ENCODE measurements at places on chromosomes 7 and 10.
A peak's percentile ranks its signal among the peaks of the same experiment; 100 is the strongest.

- DNase-seq, result peak; percentile 46
Observed at GRCh38 chr10:6445671-6446316, 134.3 kb downstream of the PRKCQ start.

DNA sequence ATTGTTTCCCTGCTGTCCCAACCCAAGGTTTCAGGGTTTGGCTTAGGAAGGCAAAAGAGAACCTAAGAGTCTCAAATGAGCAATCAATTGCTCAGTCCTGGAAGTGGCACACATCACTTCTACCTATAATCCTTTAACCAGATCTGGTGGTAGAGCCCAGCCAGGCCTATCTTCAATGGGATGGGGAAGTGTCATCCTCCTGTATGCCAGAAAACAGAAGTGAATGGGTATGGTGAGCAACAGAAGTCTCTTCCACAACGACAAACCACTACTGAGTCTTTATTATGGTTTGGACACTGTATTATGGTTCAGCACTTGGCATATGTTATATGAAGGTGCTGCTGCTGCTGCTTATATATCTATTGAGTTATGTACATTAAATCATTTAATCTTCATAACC is 3.0 kb upstream of the AKR1B1 start:
- no peak for DNase-seq

- no peak for DNase-seq
Observed at GRCh38 chr7:45451342-45452035, 122.7 kb upstream of the ADCY1 start.

DNA sequence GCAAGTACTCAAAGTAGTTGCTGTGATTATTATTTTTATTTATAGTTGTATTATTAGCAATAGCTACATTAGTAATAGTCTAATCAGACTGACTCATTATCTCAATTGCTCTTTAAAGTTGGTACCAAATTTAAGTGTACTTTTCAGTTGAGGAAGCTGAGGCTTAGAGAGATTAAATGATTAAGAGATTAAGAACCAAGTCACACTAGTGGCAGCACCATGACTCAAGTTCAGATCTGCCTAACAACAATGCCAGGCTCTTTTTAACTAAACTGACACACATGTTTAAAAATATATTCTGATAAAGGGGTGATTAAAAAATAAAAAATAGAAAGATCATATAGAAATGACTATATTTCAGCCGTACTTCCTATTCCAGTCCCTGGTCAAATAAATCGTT is 42.0 kb downstream of the FZD1 start:
- DNase-seq, result no peak

- no peak for DNase-seq
Observed at GRCh38 chr7:117069379-117069778, 116.1 kb downstream of the ST7 start.

DNA sequence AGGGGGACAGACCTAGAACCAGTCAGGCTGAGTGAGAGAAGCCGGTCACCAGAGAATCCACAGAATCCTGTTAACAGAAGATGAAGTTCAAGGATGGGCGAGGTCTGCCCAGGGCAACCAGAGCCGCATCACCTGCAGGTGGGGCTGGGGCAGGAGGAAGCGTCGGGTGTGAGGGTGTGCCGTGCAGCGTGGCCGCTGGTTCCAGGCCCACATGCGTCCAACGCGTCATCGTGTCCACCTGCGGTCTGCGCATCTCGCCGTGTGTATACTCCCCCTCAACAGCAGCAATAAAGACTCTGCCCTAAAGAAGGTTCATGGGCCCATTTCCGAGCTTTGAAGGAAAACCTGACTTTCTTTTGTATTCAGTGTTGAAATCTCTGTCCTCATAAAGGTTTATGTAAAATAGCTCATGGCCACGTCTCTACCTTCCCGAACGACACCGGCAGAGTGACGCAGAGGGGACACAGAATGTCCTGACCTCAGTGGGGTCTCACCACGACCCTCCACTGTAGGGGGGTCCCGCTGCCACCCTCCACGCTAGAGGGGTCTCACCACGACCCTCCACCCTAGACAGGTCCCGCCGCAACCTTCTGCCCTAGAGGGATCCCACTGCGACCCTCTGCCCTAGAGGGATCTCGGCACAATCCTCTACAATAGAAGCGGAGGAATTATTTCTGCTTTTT is 446.9 kb downstream of the PTPRN2 start:
- no peak for DNase-seq

GRCh38 chr10:17216217-17216900 is 11.7 kb upstream of the VIM start:
- DNase-seq, result no peak

DNA sequence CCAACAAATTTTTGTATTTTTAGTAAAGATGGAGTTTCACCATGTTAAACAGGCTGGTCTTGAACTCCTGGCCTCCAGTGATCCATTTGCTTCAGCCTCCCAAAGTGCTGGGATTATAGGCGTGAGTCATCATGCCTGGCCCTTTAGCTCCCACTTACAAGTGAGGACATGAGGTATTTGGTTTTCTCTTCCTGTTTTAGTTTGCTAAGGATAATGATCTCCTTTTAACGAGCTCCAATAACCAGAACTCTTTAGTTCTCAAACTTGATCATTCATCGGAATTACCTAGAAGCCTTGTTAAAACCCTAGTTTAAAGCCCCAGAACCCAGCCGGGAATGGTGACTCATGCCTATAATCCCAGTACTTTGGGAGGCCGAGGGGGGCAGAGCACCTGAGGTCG is 481.4 kb downstream of the TYW1 start:
- DNase-seq, result no peak

DNA sequence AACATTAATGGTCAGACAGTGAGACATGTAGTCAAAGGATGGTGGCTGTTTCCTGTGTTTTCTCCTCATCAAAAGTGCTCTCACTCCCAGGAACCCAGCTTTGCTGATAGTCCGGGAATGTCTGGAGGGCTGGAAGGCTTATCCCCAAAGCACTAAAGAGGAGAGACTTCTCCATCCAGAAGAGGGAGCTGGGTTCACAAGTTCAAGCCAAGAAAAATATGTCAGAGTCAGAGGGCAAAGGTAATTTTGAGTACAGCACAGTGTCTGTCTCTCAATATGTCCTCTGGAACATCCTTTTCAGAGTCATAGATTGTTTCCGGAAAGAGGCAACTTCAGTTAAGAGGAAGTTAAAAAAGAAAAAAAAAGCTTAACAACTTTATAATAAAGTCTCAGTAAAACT is 281.5 kb upstream of the PHYHIPL start:
- no peak for DNase-seq

- DNase-seq, result no peak
Observed at GRCh38 chr7:2524808-2525657, 5.5 kb downstream of the LFNG start.

DNA sequence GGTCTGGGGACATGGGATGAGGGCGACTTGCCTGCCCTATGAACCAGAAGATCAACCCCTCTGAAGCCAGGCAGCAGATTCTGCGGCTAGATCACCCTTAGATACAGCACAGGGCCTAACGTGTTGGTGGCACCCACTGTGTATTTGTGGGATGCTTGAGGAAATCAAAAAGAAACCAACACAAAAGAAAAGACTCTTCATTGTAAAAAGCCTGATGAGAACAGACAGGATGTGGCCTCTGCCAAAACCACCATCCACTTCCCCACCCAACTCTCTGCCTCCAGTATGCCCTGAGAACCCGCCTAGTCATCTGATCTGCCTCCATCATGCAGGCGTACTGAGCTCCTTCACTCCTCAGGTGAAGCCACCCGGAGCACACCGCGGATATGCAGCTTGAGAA is 97.2 kb upstream of the INSYN2A start:
- no peak for DNase-seq

DNA sequence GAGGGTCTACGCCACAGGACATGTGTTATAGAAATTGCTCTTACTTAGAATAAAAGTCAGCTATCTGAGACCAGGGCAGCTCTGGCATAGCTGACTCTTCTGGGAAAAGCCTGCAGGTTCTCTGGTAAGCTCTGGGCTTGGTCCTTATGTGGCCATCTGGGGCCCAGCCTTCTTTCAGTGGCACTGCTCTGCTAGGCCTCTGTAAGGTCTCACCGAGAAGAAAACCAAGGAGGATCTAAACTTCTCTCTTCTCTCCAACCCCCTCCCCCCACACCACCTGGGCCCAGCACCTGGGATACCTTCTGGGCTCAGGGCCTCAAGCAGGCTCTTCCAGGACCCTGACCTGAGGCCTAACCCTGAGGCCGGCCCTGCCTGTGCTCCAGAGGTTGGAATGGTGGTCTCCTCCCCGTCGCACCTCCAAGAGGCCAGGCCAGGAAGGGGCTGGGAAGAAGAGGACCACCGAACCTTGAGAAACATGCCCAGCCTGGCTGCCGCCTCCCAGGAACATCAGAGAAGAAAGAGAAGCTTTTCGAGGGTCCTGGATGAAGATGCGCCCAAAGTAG is 323.6 kb downstream of the GFRA1 start:
- DNase-seq, result no peak

GRCh38 chr10:119651514-119652360 is 557 bp downstream of the BAG3 start:
- no peak for DNase-seq

- DNase-seq, result peak; percentile 96
Observed at GRCh38 chr10:72048450-72049124, 39.8 kb downstream of the SPOCK2 start.

- DNase-seq, result no peak
Observed at GRCh38 chr10:3853547-3854303, 68.7 kb upstream of the KLF6 start.

DNA sequence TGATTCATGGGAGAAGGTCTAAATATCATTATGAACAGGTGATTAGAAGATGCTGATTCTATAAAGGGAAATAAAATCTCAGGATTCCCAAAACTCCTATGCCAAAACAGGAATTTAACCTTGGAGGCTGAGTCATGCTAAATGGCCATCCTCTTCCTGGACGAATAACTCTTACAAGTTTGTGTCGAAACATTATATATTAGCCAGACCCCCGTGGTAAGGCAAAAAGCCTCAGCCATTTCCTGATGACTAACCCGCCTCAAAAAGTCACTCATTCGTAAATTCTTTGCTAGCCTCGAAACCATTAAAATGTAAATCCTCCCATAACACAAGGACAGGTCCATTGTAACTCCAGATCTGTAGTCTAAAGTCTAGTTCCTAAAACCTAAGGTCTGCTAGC is 32.0 kb downstream of the CUL2 start:
- DNase-seq, result no peak

DNA sequence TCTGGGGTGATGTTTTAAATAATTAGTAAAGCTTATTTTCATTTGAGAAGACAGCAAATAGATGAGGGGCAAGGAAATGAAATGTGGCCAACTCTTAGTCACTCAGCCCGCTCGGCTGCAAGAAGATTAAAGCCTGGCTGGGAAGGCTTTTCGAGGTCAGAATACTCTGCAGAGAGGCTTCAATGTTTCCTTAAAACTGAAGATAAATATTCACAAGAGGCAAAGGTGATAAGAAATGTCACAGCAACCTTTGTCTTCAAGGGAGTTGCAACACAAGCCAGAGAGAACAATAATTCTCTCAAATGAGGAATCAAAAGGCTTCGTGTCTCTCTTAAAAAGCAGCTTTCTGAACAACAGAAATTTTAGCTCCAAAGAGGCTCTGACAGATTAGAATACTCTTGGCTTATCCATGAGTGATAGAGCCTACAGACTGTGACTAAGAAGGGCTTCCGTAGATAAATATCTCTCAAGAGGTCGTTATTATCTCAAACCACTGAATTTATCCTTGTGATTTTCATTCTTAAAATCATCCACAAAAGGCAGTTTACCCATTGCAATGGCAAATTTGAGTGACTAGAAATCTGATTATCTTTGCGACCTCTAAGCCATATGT is 92.5 kb downstream of the KLF6 start:
- DNase-seq, result no peak

GRCh38 chr7:82247814-82248433 is 195.7 kb downstream of the CACNA2D1 start:
- no peak for DNase-seq

- no peak for DNase-seq
Observed at GRCh38 chr10:29345144-29345909, 56.5 kb downstream of the LYZL1 start.

DNA sequence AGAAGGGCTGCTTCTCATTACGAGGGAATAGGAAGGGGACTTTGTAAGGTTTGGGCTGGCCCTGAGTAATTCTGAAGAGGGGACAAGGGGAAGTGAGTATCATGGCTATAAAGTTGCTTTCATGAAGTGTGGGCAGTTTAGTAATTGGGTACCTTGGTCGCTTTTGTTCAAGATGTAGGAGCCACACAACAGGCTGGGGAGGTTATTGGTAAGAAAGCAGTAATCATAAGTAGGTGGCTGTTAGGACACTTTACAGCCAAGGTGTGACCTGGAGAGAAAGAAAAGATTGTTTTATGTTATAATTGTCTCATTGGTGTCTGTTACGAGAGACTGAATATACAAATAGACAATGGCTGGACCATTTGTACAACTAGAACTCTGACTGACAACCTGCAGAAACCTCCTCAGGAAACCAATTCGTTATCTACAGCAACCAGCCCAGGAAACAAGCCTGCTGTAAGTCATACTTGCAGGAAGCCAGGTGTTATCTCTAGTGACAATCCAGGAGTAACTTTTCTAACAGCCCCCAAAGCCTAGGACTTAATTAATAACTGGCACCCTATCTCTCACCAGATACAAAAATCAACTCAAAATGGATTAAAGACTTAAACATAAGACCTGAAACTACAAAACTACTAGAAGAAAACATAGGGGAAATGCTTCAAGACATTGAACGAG is 5.0 kb upstream of the CCM2 start:
- DNase-seq, result no peak

- no peak for DNase-seq
Observed at GRCh38 chr10:93806903-93807302, 49.2 kb downstream of the LGI1 start.

- DNase-seq, result no peak
Observed at GRCh38 chr7:141158561-141158960, 84.7 kb downstream of the TMEM178B start.

DNA sequence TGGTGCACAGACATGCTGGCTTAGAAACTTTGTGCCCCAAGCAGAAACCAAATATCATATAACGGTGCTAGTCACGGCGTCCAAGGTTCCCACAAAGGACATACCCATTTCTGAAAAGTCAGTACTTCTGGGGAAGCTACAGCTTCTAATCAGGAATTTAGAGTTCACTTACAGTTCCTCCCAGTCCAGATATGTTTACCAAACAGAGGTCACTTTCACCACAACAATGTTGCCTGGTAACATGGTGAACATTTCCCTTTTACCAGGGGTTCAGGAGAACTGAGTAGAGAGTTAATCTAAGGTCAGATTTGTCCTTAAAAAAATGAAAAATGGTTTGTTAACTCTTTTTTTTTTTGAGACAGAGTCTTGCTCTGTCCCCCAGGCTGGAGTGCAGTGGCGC is 265.9 kb upstream of the MKLN1 start:
- no peak for DNase-seq

GRCh38 chr7:7820939-7821338 is 102.5 kb upstream of the RPA3 start:
- DNase-seq, result no peak
